ENCODE measurements at places on chromosomes 7 and 10.

GRCh38 chr7:91165006-91165845 lies 99.0 kb upstream of the FZD1 start:
- no peak for DNase-seq

GRCh38 chr7:122143376-122143750 lies 686 bp downstream of the AASS start:
- no peak for DNase-seq

GRCh38 chr10:7107285-7107684 lies 303.5 kb downstream of the SFMBT2 start:
- no peak for DNase-seq

- no peak for DNase-seq
Measured at GRCh38 chr10:6382081-6382480, 179.3 kb downstream of the PFKFB3 start.

DNA sequence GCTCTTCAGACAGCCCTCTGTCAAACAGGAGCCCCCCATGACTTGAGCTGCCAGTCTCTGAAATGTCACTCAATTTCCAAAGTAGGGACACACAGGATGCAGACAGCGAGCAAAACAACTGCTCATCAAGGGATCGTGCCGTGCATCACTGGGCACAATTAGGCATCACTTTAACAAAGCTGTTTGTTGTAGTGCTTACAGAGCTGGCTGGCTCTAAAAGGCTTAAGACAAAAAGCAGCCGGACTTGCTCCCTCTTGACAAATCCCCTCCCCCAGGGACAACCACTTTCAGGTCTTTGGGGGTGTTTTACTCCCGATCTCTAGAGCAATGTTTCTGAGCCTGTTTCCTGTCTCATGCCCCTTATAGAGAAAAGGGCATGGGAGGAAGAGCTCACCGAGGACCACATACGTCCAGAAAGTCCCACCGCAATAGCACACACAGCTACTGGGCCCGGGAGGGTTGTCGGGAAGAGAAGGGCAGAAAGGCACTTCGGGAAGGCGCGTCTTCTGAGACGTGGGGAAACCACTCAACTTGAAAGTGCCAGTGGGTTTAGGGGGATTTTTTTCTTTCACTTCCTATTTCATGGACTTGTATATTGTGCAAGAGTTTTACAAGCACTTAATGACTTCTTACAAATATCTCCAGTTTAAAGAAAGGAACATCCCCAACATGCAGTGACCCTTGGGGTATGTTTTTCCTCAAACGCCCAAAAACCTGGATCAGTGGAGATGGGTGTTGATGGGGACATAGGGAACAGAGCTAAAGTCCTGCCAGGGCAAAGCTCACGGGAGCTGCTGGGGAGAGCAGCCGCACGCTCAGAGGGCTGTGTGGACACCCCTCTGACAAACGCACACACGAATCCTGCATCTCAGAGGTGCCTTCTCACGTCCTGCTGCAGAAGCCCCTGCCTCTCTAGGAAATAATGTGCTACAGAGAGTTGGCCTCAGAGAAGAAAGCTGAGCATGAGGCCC lies 27.1 kb downstream of the LRRC20 start:
- DNase-seq = no peak

GRCh38 chr7:43872406-43873110 lies 3.2 kb upstream of the MRPS24 start:
- DNase-seq = no peak

GRCh38 chr10:49733866-49734265 lies 28.3 kb downstream of the OGDHL start:
- no peak for DNase-seq

All from naive thymus-derived CD8-positive, alpha-beta T cell (primary cell).